ENCODE measurements at places on chromosomes 2 and 18.

DNA sequence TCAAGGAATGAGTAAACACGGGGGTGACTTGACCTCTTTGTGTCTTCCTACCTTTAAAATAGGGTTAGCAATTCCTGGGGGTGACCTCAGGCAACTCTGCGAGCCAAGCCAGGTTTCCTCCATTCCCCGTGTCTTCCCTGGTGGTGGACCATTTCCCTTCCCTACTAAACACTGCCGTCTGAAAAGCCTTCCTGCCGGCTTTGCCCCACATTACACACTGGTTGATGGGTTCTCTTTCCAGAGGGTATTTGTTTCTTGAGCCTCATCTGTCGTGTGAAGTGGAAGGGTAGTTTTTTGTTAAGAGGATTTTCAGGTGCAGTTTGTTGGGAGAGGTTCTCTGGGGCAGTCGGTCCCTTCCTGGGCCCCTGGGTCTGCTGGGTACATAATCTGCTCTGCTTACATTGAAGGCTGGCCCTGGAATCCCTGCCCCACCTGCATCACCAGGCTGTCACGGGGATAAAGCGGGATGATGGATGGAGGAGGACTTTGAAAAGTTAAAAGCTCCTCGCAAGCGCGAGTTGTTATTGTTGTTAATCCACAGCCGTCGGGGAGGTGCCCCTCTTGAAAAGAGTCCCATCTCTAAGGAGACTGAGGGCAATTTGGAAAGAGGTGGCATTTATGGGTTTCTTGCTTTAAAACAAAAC is 175.4 kb upstream of the SPRED2 start:
- DNase-seq, result no peak

GRCh38 chr2:72543497-72544216 is 282.2 kb downstream of the EXOC6B start:
- DNase-seq, result no peak

DNA sequence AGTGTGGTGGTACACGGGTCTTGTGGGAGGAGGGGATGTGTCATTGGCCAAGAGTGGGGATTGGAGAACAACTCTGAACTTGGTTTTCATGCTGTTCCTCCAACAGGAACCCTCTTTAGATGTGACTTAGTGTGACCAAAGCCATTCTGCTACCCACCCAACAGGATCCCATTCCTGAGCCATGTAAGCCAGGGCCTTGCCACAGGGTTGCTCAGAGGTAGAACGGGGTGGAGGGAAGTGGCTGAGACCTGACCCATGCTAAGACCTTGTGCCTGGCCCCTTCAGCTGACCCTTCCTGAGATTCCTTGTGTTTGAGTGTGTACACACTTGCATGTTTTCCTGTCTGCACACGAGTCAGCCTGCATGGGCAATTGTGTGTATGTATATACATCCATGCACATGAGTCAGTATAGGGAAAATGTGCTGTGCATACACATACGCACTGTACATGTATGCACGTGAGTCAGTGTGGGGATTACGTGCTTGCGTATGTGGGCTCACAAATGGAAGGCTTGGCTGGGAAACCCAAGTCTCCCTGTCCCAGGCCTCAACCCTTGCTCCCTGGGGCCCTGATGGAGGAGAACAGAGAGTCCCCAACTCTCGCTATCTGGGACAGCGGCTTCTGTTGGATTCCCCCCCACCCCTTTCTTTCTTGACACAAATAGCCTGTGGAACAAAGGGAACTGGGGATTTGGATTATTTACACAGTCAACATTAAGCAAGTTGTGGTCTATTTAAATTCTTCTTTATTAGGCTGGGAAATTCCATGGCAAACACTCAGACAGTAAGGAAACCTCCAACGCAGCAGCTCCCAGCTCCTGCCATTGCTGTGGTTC is 339.8 kb downstream of the DYSF start:
- no peak for DNase-seq

GRCh38 chr2:67246791-67247190 is 150.3 kb upstream of the ETAA1 start:
- no peak for DNase-seq

- DNase-seq, result no peak
Observed at GRCh38 chr2:137138263-137138662, 372.9 kb downstream of the THSD7B start.

DNA sequence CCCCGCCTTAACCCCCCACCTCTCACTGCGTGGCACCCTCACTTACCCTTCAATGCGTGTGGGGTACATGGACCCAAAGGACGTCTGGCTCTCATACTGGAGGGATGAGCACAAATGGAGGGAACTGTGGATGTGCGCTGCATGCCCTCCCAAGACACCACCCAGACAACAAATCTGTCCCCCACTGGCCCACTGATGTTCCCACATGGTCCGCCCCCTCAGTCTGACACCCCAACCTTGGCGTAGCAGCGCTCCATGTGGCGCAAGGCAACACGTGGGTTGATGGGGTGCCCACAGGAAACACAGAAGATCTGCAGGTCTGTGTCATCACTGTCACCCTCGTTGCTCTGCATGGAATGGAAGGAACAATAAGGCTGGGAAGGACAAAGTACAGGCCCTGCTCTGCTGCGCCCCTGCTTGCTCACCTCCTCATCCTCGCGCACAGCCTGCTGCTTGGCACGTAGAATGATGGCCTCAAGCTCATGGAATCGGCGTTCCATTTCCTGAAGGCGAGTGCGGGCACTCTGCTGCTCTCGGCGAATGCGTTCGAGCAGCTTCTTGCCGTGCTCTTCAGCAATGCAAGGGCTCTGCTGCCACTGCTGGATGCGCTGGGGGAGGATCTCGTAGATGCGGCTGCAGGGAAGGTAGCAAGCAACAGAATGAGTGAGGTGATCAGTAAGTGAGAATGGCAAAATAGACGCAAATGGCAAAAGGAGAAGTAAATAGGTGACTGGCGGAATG is 2.3 kb upstream of the MBD1 start:
- no peak for DNase-seq

GRCh38 chr2:104733226-104733943 is 120.5 kb upstream of the POU3F3 start:
- DNase-seq, result no peak

DNA sequence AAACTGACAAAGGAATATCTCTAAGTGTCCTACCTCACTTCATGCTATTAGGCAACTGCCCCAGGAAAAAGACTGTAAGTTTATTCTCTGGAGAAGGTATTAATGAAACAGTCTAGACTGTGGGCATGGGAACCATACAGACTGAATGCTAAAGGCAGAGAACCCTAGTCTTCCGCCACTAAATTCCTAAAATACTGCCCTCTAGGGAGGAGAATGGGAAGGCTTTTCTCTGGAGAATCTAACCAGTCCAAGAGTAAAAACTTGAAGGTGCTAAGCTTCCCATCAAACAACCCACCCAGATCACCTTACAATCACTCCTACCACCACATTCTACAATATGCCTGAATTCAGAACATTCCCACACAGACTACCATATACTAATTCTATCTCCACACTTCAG is 3.4 kb downstream of the SRBD1 start:
- no peak for DNase-seq

- DNase-seq, result no peak
Observed at GRCh38 chr2:42115588-42115987, 53.6 kb upstream of the EML4 start.

- DNase-seq, result no peak
Observed at GRCh38 chr2:17804358-17804757, 11.9 kb upstream of the MSGN1 start.

GRCh38 chr2:238433941-238434845 is 7.5 kb downstream of the ASB1 start:
- no peak for DNase-seq

DNA sequence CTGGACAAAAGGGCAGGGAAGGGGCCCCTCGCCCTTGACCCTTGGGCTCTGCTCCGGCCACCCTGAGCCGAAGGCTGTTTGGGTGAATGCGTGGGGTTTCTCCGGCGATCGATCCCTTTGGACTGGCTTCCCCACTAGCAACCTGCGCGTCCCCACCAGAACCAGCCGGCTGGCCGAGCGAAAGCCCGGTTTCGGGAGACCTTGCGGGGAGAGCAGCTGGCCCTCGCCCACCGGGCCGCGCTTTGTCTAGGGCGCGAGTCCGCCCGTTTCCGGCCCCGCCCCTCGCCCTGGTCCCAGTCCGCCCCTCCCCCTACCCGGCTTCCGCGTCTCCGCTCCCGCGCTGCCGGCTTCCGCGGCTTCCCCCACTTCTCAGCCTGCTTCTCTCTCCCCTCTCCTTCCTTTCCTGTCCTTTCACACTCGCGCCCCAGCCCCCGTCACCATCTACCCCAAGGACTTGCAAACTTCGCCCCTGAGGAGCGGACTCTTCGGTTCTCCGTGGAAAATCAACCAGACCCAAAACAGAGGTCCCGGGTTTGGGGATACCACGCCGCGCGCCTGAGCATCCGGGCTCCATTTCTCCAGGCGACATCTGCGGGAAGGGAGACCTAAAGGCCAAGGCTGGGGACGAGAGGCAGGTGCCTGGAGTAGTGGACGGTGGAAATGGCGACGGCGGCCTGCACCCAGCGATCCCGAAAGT is 48.0 kb upstream of the ATP6V1B1 start:
- no peak for DNase-seq

GRCh38 chr2:10650761-10651160 is 39.0 kb downstream of the NOL10 start:
- no peak for DNase-seq
